Kidney capillary endothelial cell (primary cell): ENCODE measurements at places on chromosomes 3 and 15.

DNA sequence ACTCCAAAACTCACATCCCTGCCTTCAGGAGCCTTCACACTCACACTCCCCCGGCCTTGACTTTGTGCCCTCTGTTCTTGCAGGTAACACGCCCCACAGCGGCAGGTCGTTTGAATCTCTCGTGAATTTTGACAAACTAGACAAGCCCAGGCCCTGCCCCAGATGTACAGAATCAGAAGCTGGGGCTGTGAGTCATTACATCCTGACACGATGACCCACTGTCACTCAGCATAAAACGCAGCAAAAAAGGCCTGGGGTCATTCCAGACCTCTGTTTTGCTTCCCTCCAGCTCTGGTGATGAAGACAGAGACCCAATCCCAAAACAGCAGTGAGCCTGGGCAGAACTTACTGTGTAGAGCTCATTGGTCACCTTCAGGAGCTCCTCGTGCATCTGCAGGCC lies 116.4 kb upstream of the RAD18 start:
- DNase-seq: no peak

- peak; percentile 9 for DNase-seq
These were observed 261.8 kb upstream of the GOLGA6L4 start for GRCh38 chr15:83973816-83974215.

DNA sequence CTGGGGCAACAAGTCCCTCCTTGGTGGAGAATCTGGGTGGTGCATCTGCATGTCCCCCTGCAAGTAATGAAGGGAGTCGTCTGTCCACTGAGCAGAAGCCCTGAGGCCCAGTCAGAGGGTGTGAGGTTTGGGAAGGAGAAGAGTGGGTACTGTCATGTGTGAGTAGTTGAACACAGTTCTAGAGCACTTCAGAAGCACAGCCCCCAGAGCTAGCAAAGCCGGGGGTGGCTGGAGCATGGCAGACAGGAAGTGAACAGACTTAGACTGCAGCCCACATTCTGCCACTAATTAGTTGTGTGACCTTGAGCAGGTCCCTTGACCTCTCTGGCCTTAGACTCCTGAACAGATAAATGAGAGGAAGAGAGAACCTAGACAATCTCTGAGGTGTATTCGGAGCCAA lies 207.6 kb downstream of the UACA start:
- no peak for DNase-seq

GRCh38 chr15:91515188-91515754 lies 338.2 kb upstream of the SLCO3A1 start:
- DNase-seq: peak; percentile 84

DNA sequence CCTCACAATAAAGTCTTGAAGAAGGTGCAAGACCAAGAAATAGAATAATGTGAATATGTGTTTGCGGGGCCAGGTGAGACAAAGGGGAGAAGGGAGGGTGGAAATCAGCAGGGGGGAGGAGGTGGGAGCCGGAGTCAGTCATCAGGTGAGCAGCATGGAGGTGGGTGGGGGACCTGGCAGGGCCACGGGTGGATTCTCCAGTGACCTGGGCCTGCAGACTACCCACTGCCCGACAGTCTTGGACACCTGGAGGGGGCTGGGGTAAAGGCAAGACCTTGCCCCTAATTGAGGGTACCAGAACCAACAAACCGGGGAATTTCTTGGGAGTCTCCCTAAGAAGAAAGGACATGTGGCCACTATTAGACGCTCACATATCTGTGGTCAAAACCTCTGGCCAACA lies 95.8 kb downstream of the CHSY1 start:
- DNase-seq: no peak

GRCh38 chr3:136960838-136961836 lies 3.4 kb downstream of the IL20RB start:
- DNase-seq: no peak

GRCh38 chr3:76754247-76754646 lies 285.7 kb upstream of the ROBO2 start:
- no peak for DNase-seq

GRCh38 chr3:65194047-65194714 lies 506.4 kb upstream of the ADAMTS9 start:
- no peak for DNase-seq

DNA sequence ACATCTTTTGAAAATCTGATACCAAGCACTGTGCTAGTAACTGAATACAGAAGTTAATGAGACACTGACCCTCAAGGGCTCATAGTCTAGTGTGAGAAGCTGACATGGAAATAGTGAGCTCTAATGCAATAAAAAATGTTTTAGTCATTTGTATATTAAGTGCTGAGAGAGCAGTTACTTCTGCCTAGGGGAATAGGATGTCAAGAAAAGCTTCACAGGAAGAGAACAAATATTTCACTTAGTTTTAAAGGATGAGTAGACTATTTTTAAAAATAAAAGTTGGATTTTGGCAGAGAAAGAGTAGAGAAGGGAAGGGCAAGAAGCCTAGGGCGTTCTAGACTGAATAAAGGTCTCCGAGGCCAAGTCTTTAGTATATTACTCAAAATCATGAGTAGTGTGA lies 158.4 kb downstream of the ATG7 start:
- DNase-seq: no peak

DNA sequence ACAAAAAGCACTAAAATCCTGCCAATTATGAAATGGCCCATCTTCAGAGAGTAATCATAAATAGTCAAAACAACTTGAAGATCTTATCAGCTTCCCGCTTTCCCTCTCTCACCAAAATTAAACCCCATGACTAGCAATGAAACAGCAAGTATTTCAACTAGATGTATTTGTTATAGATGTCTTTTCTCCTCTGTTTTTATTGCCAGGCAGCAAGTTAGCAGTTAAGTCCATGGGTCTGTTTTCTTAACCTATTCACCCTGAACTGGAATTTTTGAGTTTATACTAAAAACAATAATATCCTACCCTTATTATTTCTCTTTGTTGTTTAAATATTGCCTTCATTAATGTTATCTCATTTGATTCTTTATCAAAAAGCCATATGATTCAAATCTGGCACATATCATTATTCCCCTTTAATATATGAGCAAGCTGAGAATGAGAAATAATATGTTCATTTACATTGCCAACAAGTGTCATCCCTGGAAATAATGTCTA lies 23.3 kb downstream of the AQP9 start:
- no peak for DNase-seq

GRCh38 chr3:53837331-53837730 lies 8.9 kb downstream of the CHDH start:
- no peak for DNase-seq

- DNase-seq: no peak
These were observed 1.7 kb upstream of the RARB start for GRCh38 chr3:25426408-25426807.

DNA sequence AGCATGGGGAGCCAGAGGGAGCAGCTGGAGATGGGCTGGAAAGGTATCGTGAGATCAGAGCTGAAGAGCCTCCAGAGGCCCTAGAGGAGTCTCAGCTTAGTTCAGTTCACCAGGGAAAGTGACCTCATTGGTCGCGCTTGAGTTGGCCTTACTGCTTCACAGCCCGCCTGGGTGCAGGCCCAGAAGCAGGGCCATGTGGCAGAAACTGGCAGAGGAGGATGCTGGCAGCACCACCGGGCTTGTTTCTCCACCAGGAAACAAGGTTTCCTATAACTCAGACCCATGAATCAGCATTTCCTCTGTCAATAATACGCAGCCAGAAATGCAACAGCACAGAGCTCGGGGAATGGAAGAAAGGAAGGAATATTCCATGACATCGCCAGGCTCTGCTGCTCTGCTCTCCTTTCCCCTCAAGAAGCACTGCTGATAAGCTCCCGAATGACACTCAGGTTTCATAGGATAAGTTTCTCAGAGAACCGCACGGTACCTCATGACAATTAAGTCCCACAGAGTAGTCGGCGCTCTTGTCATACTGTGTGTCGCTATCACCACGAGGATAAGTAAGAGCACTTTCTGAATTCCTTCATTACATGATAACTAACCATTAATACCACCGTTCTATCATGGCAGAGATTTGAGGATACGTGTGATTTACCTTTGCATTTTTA lies 147.1 kb upstream of the LPP start:
- DNase-seq: peak; percentile 64

DNA sequence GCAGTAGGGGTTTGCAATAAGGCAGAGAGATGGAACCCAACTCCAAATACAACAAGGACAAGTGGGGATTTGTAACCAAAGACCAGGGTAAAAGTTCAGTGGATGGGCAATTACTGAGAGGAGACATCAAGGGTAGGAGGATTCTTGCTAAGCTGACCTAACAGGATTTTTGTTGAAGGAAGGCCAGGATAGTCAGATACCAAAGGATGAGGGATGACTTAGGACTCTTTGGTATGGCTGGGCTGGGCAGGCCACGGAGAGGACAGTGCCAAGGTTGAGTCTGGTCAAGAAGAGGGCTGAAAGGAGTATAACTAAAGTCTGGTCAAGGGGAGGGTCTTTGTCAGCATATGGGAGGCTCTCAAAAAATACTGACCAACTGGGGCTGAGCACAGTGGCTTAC lies 85.3 kb upstream of the UBE2E2 start:
- no peak for DNase-seq

GRCh38 chr3:197496746-197497125 lies 59.0 kb downstream of the BDH1 start:
- no peak for DNase-seq

GRCh38 chr3:124935794-124936542 lies 1.4 kb upstream of the MUC13 start:
- DNase-seq: no peak

GRCh38 chr3:193701953-193702635 lies 109.1 kb downstream of the OPA1 start:
- no peak for DNase-seq

GRCh38 chr3:124885466-124886167 lies 1.5 kb downstream of the ITGB5 start:
- DNase-seq: no peak

GRCh38 chr15:25175033-25175788 lies 220.4 kb downstream of the SNRPN start:
- DNase-seq: no peak

GRCh38 chr15:48965972-48966371 lies 2.3 kb upstream of the SHC4 start:
- peak; percentile 38 for DNase-seq

GRCh38 chr15:40252438-40253166 lies 13.7 kb downstream of the PAK6 start:
- DNase-seq: no peak

GRCh38 chr15:72911626-72912025 lies 128.1 kb upstream of the ADPGK start:
- no peak for DNase-seq

DNA sequence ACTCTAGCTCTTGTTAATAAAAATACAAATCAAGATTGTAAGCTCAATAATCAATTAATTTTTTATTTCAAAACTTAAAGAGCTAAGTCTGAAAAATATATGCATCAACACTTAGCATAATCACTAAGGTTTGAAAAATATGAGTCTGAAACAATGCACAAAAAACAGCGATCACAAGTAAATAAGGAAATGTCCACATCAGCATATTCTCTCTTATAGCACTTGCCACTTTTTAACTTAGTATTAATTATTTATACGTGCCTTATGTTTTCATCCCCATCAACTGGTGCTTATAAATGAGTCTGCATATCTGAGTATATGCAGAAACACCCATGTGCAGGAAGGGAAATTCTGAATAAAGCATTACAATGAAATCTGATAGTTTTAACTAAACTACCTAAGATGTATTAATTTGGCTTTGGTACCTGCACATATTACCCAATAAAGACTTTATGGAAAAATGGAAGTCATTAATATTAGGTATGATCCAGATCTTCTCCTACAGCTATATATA lies 28.3 kb downstream of the AQR start:
- DNase-seq: no peak

GRCh38 chr3:195401943-195402342 lies 40.9 kb downstream of the ACAP2 start:
- DNase-seq: no peak

DNA sequence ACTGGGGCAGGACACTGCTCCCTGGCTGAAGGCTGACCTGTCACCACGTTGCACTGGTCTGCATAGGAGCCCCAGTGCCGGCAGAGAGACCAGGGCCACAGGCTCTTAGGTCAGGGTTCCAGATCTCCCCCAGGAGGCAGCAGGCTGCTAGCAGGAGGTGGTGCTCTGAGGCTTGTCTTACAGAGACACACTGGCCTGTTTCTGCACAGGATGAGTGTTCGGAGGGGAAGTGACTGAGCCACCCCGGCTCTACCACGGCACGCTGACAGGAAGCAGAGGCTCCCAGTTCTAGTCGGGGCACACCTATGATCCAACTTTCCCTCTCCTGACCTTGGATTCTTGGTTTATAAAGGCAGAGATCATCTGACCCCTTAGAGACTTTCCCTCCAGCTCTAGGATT lies 8.6 kb downstream of the FBXL22 start:
- peak; percentile 75 for DNase-seq

- DNase-seq: no peak
These were observed 83.3 kb downstream of the SEC22A start for GRCh38 chr3:123285066-123285465.

GRCh38 chr3:127159543-127159942 lies 33.4 kb upstream of the PRR23E start:
- DNase-seq: no peak

DNA sequence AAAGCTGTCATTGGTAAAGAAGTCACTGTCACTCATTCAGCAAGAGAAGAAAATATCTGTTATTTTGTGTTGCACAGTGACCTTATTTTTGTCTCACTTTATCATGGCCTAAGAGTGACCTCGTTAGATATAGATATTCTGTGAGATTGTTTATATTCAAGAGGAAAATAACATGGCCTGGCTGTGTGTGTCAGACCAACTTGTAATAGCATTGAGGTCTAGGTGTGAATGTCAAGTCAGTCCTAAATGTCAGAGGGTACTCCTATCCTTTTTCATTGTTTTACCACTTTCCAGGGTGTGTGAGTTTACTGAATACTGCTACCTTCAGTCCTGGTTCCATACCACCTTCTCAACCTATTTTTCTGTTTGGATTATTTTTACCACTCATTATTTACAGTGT lies 18.5 kb upstream of the TM4SF4 start:
- DNase-seq: no peak
